ENCODE measurements at places on chromosomes 13 and 19. TPM values are rescaled to one million over a fixed set of nuclear protein-coding genes. Genes with fewer than 3 reads are reported as not detected.

DNA sequence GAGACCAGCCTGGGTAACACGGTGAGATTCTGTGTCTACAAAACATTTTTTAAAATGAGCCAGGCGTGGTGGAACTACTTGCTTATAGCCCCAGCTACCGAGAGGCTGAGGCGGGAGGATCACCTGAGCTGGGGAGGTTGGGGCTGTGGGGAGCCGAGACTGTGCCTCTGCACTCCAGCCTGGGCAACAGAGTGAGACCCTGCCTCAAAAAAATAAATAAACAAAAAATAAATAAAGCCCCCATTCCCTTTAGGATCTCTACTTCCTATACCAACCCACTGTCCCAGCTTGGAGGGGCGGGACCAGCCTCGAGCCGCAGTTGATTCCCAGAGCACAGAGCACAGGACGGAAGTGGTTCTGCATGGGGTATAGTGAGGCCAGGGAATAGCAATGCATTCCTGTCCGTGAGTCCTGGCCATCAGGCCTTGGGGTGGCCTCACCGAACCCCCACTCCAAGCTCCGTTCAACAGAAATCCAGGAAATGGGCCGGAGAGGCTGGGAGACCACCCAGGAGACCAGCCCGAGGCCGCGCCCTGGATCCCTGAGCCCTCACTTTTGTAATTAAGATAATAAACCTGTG is 4.9 kb upstream of the PTBP1 start:
- no peaks in the 10 kb centered on the region for H3K27me3 ChIP-seq
- no peak for DNase-seq
- no peak overlapping the region for H3K27ac ChIP-seq
- H3K36me3 ChIP-seq = no peaks in the 10 kb centered on the region
- H3K4me3 ChIP-seq = no peak overlapping the region

DNA sequence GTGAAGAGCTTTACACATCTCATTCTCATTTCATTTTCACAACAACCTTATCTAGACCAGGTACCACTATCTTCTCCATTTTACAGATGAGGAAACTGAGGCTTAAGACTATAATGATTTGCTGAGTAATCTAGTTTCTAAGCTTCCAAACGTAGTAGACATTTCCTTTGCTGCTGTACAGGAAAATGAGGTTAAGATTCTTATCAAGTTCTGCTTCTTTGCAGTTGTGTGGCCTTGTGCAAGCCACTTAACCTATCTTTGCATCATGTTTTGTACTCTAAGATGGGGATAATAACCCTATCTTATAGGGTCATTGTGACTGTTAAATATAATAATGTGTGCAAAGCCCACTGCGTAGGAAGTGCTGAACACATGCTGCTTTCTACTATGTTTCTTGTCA is 307.9 kb downstream of the HS6ST3 start:
- no peaks in the 10 kb centered on the region for H3K36me3 ChIP-seq
- DNase-seq = no peak
- no peaks in the 10 kb centered on the region for H3K4me1 ChIP-seq
- no peaks in the 10 kb centered on the region for H3K27me3 ChIP-seq

- no peaks in the 10 kb centered on the region for H3K4me1 ChIP-seq
- H3K4me3 ChIP-seq = no peak overlapping the region
- DNase-seq = no peak
- no peaks in the 10 kb centered on the region for H3K36me3 ChIP-seq
Measured at GRCh38 chr13:106888148-106888547, 320.2 kb upstream of the ARGLU1 start.

GRCh38 chr13:63843766-63844699 is 2428.4 kb upstream of the PCDH20 start:
- H3K4me1 ChIP-seq = no peaks in the 10 kb centered on the region
- no peak overlapping the region for H3K4me3 ChIP-seq
- H3K27me3 ChIP-seq = no peaks in the 10 kb centered on the region

GRCh38 chr19:49149652-49150105 is 5.5 kb downstream of the HRC start:
- peak; percentile 82 for DNase-seq
- H3K4me3 ChIP-seq = peak overlapping the region; percentile 43
- no peaks in the 10 kb centered on the region for H3K36me3 ChIP-seq
- peak overlapping the region; percentile 82 for H3K27ac ChIP-seq
- no peaks in the 10 kb centered on the region for H3K27me3 ChIP-seq

DNA sequence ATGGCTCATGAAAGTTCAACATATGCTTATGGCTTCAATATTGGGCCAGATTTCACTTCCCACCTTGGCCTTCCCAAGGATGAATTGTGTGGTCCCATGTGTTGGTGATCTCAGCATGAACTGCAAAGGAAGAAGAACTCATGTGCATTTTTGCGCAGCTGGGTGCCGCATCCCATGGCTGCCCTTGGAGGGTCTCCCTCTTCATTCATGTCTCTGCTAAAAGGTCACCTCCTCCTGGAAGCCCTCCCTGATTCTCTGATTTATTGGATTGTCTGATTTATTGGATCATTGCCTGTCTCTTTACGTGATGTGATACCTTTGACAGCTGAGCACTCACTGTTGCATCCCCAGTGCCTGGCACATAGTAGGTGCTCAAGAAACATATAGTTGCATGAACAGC is 1.7 kb upstream of the CYP4F8 start:
- no peaks in the 10 kb centered on the region for H3K27me3 ChIP-seq
- H3K4me3 ChIP-seq = no peak overlapping the region
- no peaks in the 10 kb centered on the region for H3K4me1 ChIP-seq
- no peak overlapping the region for H3K27ac ChIP-seq

GRCh38 chr13:51502153-51502651 is 49.4 kb upstream of the INTS6 start:
- no peak overlapping the region for H3K27ac ChIP-seq
- DNase-seq = no peak
- no peaks in the 10 kb centered on the region for H3K4me1 ChIP-seq
- H3K4me3 ChIP-seq = no peak overlapping the region
- H3K36me3 ChIP-seq = no peaks in the 10 kb centered on the region

DNA sequence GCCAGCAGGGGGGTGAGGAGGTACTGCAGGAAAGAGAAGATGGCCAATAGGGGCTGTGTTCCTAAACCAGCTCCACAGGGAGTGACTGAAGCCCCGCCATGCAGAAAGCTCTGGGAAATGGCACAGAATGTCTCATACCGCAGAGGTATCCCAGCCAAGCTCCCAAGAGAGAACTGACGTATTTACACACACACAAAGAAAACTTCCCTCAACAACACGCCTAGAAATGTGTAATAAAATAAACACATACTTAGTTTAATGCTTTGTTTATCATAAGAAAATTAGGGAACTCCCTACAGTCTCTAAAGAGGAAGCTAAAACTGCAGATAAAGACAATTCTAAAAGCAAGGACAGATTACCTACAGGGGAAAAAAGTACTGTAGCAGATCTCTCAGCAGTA is 40.0 kb downstream of the ESD start:
- H3K27me3 ChIP-seq = no peaks in the 10 kb centered on the region
- no peak overlapping the region for H3K27ac ChIP-seq
- DNase-seq = no peak
- H3K4me1 ChIP-seq = no peaks in the 10 kb centered on the region
- H3K4me3 ChIP-seq = no peak overlapping the region
- no peaks in the 10 kb centered on the region for H3K36me3 ChIP-seq

- H3K36me3 ChIP-seq = no peaks in the 10 kb centered on the region
- no peak overlapping the region for H3K27ac ChIP-seq
- H3K27me3 ChIP-seq = no peaks in the 10 kb centered on the region
- H3K4me3 ChIP-seq = no peak overlapping the region
- H3K4me1 ChIP-seq = no peaks in the 10 kb centered on the region
- DNase-seq = no peak
Measured at GRCh38 chr19:31727536-31727935, 378.3 kb upstream of the TSHZ3 start.

DNA sequence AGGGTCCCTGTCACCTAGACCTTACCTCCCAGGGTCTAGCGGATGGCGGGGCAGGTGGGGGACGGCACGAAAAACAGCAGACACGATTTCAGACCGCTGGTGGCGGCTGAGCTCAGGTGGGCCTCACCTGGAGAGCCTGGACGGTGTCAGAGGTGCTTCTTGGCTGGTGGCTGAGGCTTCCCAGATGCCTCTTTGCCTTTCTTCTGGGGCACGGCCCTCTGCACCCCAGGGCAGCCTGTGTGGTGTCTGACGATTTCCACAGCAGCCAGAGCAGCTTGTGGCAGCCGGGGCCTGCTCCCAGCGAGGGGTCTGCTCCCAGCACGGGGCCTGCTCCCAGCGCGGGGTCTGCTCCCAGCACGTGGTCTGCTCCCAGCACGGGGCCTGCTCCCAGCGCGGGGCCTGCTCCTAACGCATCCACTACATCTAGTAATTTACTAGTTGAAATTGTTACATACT is 66.7 kb downstream of the ATP11A start:
- DNase-seq = no peak
- no peak overlapping the region for H3K4me3 ChIP-seq
- peaks cover 27% of the 10 kb centered on the region for H3K4me1 ChIP-seq
- H3K27ac ChIP-seq = peak overlapping the region; percentile 58
- no peaks in the 10 kb centered on the region for H3K27me3 ChIP-seq

DNA sequence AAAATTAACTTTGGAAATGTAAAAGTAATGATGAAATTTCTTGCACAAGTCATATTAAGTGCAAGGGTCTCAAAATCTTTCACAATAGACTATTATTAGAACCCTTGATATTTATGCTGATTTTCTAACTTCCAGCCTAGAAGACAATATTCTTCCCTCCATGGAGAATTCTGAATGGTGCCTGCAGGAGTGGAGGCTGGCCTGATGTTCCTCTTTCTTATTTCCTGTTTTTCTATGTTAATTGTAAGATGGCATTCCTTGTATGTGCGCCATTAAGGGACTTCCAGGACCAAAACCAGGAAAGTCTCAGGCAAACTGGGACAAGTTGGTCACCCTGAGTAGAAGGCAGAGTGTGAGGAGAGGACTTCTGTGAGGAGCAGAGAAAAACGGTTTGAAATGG is 294.9 kb downstream of the DLEU7 start:
- H3K27ac ChIP-seq = no peak overlapping the region
- H3K27me3 ChIP-seq = no peaks in the 10 kb centered on the region
- no peaks in the 10 kb centered on the region for H3K36me3 ChIP-seq
- H3K4me3 ChIP-seq = no peak overlapping the region
- no peaks in the 10 kb centered on the region for H3K4me1 ChIP-seq

DNA sequence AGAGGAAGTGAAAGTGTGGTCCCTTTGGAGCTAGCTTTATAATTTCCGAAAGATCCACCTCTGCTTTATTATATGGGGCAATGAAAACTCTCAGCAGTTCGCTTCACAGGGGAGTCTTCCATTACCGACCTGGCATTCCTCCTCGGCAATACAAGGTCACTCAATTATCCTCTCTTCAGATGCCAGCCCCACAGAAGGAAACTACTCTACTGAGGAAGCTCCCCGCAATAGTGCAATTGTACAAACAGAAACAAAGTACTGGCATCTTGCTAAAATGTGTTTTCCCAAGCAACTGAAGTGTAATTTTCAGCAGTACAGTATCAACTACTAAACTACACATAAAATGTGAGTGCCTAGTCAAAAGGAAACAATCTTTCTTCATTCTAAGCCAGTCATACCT is 702.0 kb downstream of the PCDH9 start:
- H3K27ac ChIP-seq = no peak overlapping the region
- no peaks in the 10 kb centered on the region for H3K4me1 ChIP-seq
- no peak for DNase-seq
- H3K4me3 ChIP-seq = no peak overlapping the region

DNA sequence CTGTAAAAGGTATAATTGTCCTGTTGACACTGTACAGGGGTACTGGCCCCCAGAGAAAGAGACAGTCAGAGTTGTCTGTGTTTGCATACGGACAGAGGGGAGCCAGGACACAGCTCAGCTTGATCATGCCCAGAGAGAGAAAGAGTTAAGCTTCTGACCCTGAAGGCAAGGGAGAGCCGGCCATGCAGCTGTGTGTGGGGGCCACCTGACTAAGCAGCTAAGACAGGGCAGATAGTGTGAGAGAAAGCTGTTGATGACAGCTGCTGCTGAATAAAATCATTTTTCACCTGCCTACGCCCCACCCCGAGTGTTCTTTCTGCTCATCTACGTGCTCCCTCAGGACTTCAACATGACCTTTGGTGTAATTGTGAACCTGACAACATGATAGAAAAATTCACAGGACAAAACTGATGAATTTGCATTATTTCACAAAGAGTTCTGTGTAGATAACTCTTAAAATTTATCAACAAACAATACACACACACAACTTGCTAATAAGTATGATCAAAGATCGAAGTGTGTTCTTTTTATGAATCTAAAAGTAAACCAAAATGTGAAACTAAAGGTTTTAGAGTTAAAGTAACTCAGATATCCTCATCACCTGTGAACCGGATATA is 1294.3 kb upstream of the ATXN8OS start:
- DNase-seq = no peak
- no peaks in the 10 kb centered on the region for H3K4me1 ChIP-seq
- no peaks in the 10 kb centered on the region for H3K36me3 ChIP-seq
- no peaks in the 10 kb centered on the region for H3K27me3 ChIP-seq
- H3K4me3 ChIP-seq = no peak overlapping the region

DNA sequence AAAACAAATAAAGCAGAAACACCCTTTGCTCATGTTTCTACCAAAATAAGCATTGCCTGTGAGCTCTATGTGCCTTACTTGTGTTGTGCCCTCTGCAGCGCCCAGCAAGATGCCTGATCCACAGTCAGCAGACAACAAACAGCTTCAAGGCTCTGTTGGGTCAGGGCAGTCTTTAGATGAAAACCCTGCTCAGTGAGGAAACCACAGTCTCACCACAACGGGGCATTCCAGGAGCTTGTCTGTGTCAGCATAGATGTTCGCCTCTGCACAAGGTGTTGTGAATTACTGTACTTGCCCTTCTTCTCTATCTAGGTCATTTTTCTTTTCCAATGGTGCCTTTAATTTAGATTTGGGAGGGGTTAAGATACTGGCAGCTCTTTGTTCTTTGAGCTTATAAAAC is 251.9 kb downstream of the COL4A1 start:
- no peaks in the 10 kb centered on the region for H3K36me3 ChIP-seq
- H3K4me1 ChIP-seq = no peaks in the 10 kb centered on the region
- DNase-seq = no peak
- H3K4me3 ChIP-seq = no peak overlapping the region

- no peak for DNase-seq
- no peaks in the 10 kb centered on the region for H3K4me1 ChIP-seq
- no peak overlapping the region for H3K27ac ChIP-seq
Measured at GRCh38 chr19:30535011-30535410, 162.8 kb downstream of the ZNF536 start.

MCF2L gene
- polyA plus RNA-seq = 13.5 TPM

C19orf81 gene
- 14.7 TPM for polyA plus RNA-seq

CALR3 gene
- not detected for polyA plus RNA-seq

KASH5 gene
- not detected for polyA plus RNA-seq

ZNF565 gene
- polyA plus RNA-seq = 3.0 TPM

SLC1A6 gene
- 4.6 TPM for polyA plus RNA-seq
